Stimulated activated CD8-positive, alpha-beta memory T cell treated with anti-CD3 and anti-CD28 coated beads, Interleukin-4, amount 100 ng/mL, for 4 hours (primary cell): ENCODE measurements at places on chromosomes 4 and X.

DNA sequence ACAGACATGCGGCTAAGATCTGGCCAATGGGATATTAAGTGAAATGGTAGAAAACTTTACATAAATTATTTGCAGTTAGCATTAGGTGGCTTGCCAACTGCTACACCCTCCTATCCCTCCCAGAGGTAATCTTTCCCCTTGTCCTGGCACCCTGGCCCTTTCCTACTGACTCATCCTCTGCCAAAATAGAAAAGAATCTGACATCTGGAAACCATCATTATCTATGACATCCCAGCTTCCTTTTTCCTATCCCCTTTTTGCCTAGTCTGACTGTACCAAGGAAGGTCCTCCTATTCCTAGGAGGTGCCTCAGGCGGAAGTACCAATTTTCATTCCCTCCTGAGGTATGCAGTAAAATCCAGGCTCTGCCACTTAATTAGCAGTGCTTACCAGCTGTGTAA is 163.6 kb upstream of the KLF3 start:
- DNase-seq: no peak

DNA sequence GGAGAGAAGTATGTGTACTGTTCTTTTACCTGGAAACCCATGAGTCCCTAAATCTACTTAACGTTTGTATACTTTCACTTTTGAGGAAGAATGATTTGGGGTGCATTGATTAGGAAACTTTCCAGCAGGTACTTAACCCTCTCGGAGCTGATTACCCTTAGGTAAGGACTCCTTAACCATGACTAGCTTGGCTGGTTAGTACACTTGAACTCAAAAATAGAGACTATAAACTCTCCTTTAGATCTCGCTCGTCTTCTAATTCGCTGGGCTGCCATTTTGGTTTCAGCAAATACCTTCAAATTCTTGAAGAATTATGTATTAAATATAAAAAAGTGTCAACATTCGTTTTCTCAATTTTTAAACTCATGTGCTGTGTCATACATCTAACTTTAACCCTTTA is 2.0 kb downstream of the USP9X start:
- DNase-seq: no peak

GRCh38 chr4:149120331-149121022 is 678.3 kb upstream of the NR3C2 start:
- no peak for DNase-seq

DNA sequence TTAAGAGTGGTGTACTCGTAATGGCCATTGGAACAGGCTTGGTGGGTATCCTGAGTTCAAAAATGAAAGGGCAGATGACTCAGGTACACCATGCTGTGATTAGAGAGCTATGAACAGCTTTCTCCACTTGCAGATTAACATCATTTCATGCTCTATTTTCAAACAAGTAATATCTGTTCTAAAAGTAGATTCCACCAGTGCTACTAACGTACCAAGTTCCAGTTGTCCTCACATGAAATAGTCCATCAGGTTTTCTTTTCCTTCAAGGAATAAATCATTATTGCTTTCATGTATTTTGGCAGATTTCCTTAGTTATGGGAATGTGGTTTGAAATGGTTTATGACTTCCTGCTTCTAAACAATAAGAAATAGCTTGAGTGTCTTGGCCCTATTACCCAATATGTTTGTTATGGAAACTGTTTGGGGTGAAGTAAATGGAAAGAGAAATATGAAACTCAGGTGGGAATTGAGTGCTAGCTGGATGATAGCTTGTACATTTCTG is 49.9 kb downstream of the PCDH7 start:
- DNase-seq: no peak

DNA sequence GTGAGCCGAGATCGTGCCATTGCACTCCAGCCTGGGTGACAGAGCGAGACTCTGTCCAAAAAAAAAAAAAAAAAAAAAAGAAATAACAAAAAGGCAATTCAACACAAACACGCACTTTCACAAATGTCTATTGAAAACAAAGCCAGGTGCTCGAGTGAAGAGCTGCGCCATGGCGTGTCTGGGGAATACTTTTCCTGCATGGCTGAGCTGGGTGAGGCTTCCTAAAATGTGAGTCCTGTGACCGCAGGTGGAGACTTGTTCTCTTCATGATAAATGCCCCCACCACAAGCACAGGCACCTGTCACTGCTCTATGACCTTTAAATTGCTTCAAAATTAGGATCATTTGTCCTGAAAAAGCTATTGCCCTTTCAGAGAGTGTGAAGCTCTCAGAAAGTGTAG is 4.0 kb upstream of the ABLIM2 start:
- DNase-seq: no peak

DNA sequence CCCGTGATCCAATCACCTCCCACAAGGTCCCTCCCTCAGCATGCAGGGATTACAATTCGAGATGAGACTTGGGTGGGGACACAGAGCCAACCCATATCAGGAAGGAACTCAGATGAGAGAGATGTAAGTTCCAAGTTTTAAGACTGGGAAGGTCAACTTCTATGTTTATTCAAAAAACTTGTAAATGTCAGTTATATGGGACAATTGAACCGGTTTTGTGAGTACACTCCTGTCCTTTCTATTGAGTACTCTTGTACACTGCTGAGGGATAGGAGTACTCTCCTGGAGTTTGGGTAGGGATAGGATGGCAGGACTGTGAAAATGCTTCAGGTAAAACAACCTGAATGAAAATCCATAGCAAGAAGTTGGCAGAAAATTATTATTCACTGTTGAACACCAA is 239.1 kb downstream of the ZNF674 start:
- DNase-seq: no peak

DNA sequence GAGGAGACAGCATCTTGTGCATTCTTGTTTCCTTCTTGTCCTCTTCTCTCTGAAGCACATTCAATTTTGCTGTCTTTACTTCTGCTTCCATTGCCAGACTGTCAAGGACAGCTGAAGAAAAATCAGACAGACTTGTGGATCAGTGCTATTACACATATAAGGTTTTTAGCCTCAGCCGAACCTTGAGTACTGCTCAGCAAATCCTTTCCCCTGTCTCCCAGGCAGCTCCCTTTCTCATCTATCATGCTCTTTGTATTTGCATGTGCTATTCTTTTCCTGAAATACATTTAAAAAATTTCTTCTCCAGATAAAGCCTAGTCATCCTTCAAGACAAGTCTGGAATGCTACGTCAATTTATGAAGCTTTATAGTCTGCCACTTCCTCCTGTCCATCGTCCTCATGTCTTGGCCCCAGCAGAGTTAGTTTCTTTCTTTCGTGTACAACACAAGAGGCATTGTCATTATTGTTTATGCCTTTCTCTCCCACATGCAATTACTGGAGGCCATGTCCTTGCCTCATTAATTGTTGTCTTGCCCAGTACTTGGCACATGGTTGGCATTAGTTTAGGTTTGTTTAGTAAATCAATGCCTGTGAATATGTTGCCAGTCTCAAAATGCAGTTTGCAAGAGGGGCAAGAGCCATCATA is 45.1 kb downstream of the ADGRL3 start:
- DNase-seq: no peak

- DNase-seq: no peak
These were observed 1142.2 kb downstream of the C4orf33 start for GRCh38 chr4:130238121-130238520.

DNA sequence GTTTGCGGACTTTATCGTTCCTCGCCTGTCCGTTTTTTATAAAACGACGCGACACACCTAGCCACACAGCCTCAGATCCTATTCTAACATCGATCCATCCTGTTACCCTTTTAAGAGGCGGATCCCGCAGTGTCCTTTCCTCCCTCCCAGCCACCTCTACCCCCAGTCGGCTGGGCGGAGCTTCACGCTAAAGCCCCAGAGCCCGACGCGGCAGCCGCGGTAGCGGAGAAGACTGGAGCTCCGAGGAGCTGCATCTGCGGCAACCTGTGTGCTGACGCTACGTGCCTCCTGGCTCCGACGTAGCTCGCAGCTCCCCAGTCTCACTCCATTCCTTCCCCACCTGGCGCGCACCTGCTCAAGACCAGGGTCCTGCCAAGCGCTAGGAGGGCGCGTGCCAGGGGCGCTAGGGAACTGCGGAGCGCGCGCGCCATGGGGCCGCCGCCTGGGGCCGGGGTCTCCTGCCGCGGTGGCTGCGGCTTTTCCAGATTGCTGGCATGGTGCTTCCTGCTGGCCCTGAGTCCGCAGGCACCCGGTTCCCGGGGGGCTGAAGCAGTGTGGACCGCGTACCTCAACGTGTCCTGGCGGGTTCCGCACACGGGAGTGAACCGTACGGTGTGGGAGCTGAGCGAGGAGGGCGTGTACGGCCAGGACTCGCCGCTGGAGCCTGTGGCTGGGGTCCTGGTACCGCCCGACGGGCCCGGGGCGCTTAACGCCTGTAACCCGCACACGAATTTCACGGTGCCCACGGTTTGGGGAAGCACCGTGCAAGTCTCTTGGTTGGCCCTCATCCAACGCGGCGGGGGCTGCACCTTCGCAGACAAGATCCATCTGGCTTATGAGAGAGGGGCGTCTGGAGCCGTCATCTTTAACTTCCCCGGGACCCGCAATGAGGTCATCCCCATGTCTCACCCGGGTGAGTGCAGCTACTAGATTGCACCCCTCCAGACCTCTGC is at the start of gene RNF128:
Gene RNF128 (plus strand): TSS at position 217 of the 953 bp plus-strand sequence. CDS start 213 bp downstream, at position 430.
- DNase-seq: no peak

- DNase-seq: peak; percentile 8
These were observed 32.9 kb downstream of the HTT-AS start for GRCh38 chr4:3041192-3042142.

DNA sequence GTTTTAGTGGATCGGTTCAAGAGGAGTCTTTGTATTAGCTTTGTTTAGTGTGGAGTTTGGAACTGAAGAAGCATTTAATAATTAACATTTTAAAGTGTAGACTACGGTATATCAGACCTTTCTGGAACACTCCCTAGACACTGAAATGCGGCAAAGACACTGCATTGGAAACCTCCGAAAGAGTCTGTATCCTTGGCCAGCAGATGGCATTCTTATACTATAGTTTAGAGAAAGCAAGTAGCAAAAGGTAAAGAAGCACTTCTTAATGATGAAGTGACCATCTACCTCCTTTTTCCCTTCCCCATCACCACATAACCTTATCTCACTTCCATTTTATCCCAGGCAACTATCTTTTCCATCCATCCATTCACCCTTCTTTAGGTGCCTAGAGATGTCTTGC is 7.6 kb downstream of the FABP2 start:
- DNase-seq: no peak

DNA sequence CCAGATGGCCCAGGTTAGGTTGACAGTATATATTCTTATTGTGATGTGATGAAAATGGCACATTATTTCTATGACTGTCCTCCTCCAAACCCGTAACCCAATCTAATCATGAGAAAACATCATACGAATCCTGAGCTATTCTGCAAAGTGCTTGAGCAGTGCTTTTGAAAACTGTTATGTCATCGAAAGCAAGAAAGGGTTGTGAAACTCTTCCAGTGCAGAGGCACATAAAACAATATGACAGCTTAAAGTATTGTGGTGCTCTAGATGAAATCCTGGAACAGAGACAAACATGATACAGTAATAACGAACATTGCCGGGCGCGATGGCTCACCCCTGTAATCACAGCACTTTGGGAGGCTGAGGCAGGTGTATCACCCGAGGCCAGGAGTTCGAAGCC is 1648.0 kb downstream of the STIM2 start:
- no peak for DNase-seq

DNA sequence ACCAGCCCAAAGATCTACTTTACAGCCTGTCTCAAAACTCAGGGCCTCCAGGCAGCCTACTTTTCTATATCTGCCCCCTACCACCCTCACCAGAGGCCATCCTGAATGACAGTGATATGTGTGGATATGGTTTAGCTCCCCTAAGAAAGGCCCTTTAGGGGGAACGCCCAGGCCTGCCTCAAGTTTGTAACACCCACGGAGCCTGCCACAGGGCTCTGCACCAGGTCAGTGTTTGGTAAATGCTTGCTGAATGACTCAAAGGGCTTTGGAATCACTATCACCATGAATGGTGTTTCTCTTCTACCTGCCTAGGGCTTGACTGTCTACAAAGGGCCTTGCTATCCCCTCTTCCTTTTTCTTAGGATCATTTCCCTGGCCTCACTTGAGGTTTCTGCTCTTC is 11.3 kb upstream of the LONRF3 start:
- no peak for DNase-seq

DNA sequence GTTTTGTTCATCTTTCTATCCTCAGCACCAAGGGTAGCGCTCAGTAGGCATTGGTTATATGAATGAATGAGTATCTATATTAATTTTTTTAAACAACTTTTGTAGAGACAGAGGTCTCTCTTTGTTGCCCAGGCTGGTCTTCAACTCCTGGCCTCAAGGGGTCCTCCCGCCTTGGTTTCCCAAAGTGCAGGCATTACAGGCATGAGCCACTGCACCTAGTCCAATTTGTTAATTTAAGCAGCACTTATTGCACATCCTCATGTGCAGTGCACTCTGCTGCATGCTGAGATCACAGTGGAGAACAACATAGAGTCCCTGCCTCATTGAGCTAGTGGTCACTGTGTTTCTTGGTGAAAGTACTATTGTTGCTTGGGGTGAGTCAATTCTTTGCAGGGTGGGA is 94.4 kb downstream of the NHSL2 start:
- no peak for DNase-seq

GRCh38 chr4:15327311-15328298 is 100.2 kb upstream of the C1QTNF7 start:
- DNase-seq: no peak

DNA sequence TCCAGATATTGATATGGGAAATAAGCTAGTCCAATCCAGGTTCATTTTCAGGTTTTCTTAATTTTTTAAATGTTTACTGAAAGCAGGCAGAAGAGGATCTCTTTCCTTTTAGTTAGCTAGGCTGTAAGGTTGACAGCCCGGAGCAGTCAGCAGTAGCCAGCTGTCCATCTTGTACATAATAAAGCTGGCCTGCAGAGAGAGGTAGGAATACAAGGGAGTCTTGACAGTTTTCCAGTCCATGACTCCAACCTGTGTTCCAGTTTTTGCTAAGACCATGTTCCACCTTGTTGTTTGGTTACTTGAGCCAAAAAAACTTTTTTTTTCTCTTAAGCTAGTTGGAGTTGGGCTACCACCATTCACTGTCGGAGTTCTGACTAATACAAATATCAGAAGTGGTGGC is 402.7 kb upstream of the TEX13C start:
- DNase-seq: no peak

DNA sequence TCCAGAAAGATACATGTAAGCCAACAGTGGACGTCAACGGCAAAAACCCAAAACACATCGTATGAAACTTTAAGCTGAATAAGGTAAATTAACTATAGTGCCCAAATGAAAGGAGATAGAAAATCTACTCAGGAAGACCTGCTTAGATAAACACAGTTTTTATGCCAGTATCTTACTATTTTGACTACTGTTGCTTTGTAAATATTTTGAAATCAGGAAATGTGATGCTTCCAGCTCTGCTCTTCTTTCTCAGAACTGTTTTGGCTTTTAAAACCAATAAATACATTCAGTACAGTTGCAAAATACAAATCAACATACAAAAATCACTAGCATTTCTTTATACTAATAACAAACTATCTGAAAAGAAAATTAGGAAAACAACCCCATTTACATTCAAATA is 83.8 kb downstream of the SMARCA5 start:
- no peak for DNase-seq

DNA sequence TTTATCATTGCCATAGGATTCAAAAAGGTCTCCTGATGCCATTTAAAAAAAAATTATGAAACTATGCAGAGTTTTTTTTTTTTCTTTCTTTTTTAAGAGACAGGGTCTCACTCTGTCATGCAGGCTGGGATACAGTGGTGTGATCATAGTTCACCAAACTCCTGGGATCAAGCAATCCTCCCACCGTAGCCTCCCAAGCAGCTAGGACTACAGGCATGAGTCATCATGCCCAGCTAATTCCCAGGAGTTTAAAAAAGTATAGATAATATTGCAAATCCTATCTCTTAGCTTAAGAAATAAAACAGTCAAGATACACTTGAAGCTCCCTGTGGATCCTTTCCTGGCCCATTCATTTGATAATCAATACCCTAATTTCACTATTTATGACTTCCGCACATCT is 58.6 kb upstream of the PRSS48 start:
- DNase-seq: no peak

- DNase-seq: no peak
These were observed 87.4 kb downstream of the ATXN3L start for GRCh38 chrX:13232484-13232883.
